RWPE1 (cell line): ENCODE measurements at places on chromosomes 6 and 20.

GRCh38 chr6:149212892-149213801 is 104.4 kb upstream of the TAB2 start:
- no peak for DNase-seq

DNA sequence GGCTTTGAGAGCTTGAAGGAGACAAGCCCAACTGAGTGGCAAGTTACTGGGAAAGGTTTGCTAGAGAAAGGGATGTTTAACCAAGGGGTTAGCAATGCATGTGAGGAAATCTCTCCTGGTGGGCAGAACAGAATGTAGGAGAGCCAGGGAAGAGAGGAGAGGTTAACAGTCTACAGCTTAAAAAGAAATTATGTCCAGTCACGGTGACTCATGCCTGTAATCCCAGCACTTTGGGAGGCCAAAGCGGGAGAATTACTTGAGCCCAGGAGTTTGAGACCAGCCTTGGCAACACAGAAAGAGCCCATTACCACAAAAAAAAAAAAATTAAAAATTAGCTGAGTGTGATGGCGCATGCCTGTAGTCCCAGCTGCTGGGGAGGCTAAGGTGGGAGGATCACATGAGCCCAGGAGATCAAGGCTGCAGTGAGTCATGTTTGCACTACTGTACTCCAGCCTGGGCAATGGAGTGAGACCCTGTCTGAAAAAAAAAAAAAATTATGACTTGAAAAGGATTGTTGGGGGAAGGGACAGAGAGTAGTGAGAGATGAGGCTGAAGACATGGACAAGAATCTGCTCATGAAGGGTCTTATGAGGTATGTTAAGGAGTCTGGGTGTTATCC is 264.9 kb downstream of the TBC1D7 start:
- DNase-seq, result no peak

DNA sequence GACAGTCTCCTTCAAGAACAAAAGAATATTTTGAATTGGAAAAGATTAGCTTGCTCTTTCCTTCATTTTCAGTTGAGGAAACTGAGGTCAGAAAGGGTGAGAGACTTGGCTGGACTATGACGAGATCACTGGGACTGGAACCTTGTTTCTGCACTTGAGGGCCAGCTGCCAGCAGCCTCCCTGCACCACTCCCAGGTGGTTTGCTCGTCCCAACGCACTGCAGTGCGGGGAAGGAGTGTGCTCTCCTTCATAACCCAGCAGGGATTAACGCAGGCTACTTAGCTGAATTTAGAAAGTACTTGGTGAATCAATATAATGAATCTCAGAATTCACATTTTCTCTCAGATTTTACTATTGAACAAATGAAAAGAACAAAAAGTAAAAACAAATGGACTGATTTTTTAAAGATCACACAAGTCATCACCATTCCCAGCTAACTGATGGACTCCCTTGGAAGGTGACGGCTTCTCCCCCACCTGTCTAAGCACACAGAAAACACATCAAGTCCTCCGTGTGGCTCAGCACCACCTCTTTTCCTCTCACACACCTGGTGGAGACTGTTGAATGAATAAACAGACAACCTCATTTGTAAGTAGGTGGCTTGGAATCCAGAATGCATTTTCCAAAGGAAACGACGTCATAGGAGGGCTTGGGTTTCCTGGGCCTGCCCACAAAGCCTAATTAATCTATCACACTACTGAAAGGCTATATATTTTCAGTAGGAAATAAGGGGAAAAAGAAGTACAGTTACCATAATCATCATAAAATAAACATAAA is 121.0 kb downstream of the QRSL1 start:
- no peak for DNase-seq

DNA sequence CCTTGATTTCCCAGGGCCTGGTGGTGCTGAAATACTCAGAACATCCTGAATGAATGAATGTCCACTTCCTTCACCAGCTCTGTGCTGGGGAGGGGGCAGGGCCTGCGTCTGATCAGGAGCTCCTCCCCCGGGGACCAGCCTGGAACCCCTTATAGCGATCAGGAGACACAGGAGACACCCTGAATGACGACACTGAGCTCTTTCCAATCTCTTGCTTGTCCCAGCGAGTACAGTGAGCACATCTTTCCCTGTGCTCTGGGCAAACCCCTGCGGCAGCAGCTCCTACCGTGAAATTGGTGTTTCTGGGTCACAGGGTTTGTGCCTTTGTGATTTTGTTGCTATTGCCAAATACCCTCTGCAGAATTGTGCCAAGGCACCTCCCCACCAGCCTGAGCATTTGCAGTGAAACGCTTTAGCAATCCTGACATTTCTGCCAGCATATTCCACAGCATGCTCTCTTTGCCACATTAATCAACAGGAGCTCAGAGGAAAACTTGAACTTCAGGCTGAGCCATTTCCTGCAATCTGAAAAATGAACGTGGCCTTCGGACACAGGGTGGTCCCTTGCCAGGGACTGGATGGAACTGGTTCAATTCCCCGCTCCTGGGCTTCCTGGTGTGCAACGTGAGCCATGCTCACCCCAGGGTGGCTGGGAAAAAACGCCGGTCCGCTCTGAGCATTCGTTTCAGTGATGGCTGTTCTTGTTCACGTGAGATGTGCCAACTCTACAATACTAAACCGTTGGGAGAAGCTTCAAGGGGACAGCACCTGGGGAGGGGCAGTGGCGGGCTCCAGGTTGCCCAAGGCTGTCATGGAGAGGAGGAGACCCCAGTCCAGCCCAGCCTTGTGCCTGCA is 23.1 kb upstream of the MRGBP start:
- peak; percentile 89 for DNase-seq

DNA sequence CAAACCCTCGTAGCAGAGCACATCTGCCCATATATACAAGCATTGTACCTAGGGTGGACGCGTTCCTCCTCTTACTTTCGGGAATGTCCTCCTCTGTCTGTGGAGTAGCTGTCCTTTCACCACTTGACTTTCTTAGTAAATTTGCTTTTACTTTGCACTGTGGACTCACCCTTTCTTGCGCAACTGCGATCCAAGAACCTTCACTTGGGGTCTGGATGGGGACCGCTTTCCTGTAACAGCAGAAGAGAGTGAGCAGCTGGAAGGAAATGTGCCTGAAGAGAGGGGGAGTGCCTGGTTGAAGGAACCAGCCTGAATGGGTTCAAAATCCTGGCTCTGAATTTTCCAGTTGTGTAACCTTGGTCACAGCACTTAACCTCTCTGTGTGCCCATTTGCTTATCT is 40.1 kb upstream of the PMEPA1 start:
- DNase-seq, result no peak

GRCh38 chr6:42137194-42137753 is 5.1 kb downstream of the C6orf132 start:
- peak; percentile 57 for DNase-seq

GRCh38 chr6:50602292-50602691 is 111.0 kb upstream of the TFAP2D start:
- DNase-seq, result peak; percentile 8

GRCh38 chr6:168950858-168951214 is 302.8 kb downstream of the THBS2 start:
- DNase-seq, result no peak

DNA sequence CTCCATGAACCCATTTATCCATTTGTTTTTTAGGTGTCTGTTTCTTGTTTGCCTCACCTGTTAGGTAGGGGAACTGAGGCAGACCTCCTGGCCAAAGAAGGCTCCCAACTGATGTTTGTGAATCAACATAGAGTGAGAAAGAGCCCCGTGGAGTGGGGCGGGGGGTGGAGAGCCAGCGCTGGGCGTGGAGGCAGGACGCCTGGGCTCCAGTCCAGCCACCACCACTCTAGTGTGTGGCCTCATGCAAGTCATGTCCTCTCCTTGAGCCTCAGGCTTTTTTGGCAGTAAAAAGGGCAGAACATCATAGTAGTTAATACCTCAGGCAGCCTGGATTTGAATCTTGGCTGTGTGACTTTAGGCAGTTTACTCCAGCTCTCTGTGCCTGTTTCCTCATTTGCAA is 42.2 kb upstream of the SCRT2 start:
- DNase-seq, result no peak

- peak; percentile 81 for DNase-seq
These were observed at the start of gene B3GALT4 for GRCh38 chr6:33276864-33277662. Gene B3GALT4 (plus strand): TSS chr6:33277123. CDS start chr6:33277420, 297 bp downstream.

DNA sequence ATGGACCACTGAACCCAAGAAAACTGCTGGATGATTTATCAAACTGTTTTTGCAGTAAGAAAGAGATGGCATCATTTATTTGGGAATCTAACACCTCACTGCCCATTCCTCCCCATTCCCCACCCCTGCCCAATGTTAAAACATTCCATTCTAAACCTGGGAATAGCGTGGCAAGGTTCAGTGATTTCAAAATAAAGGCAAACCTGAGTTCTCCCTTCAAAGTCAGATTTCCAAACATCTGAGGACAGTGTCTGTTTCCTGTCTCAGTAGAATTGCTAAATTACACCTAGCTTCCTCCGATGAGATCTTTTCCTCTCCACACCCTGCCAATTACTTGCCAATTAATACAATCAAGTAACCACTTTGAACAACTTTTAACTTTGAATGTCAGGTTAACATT is 127.4 kb upstream of the ARMC2 start:
- no peak for DNase-seq

GRCh38 chr6:45032426-45032825 is 295.7 kb upstream of the RUNX2 start:
- no peak for DNase-seq

DNA sequence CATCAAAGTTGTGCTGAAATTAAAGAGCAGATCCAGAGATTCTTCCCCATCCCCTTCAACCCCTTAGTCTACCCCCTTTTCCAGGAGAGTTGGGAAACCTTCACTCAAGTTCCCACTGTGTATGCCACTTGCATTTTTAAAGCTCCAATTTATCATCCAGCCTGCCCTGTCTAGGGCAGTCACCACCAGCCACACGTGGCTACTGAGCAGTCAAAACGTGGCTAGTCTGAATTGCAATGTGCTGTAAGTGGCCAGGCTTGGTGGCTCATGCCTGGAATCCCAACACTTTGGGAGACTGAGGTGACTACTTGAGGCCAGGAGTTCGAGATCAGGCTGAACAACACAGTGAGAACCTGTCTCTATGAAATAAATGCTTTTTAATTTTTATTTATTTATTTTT is 34.9 kb downstream of the ERGIC3 start:
- DNase-seq, result no peak

- no peak for DNase-seq
These were observed 40.8 kb upstream of the ZNFX1 start for GRCh38 chr20:49318430-49319207.

DNA sequence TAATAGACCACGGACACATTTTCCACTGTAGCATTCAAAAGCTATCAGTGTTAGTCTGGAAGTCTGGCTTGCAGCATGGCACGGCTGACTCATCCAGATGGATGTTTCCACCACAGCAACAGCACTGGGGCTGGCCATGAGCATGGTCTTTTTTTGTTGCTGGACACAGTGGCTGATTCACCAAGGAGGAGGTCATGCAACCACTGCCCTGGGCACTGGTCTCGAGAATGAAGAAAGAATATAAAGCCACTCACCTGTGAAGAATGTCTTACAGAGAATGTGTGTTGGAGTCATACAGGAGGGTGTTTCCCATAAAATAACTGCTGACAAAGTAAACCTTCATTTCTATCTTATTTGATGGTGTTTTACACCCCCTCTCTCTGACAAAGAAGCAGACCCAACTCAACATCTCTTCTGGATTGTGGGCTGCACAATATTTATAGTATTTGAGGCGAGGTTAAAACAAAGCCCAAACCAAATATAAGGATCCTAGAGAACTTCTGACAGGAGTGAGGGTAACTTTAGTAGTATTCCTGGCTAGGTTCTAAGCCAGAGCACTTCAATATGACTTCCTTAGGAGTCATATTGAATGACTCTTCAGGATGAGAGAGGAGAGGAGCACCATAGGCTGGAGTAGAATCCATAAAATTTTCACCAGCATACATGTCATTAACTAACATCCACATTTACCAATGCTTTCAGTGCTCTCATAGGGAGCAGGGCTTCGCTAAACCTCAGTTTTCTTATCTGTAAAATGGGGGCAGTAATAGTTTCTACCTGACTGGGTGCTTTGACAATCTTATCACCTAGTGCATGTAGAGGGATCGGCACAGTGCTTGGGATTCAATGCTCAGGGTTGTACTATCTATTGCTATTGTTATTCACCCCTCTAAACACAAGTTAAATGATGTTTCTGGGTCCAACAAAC is 121.4 kb downstream of the KIF13A start:
- DNase-seq, result peak; percentile 87

DNA sequence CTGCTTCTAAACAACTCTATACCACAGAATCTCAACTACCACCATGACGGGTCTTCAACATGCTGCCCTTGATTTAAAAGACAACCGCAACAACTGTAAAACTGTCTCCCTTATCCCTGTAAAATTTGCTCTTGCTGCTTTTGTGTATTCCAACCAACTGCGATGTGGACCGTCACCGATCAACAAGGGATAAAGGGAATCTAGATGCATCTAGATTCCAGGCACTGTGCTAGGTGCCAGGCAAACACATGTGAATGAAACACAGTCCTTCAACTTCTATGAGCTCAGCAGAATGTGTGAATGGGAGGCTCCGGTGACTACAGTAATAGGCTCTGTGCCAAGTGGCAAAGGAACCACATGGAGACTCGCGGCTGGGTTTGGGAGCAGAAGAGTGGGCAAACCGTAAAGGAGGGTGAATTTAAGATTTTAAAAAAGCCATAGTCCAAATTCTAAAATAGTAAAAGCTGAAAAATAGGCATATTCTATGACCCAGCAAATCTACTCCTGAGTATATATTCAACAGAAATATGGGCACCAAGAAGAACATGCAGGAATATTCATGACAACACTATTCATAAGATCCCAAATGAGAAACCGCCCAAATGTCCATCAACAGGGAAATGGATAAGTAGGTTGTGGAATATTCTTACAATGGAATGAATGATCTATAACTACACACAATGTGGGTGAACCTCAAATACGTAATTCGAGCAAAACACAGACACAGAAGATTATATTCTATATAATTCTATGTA is 3.7 kb upstream of the PRND start:
- no peak for DNase-seq

GRCh38 chr6:98382246-98382645 is 452.1 kb upstream of the POU3F2 start:
- no peak for DNase-seq

GRCh38 chr6:347951-348859 is 43.3 kb upstream of the IRF4 start:
- no peak for DNase-seq

- no peak for DNase-seq
These were observed 59.2 kb downstream of the PPP1R16B start for GRCh38 chr20:38864662-38865061.
